Placental pericyte (primary cell): ENCODE measurements at places on chromosomes 3 and 15. TPM values are rescaled to one million over a fixed set of nuclear protein-coding genes. Genes with fewer than 3 reads are reported as not detected.

The SLC30A4 gene
- total RNA-seq, result 9.8 and 11.6 TPM in 2 replicates

The GUCA1C gene
- total RNA-seq, result not detected in 2 replicates

The GOLGA8J gene
- not detected in 2 replicates for total RNA-seq

The ADAMTS7 gene
- total RNA-seq, result 7.7 and 18.8 TPM in 2 replicates

The CISH gene
- total RNA-seq, result 0.72 and 2.0 TPM in 2 replicates

The ZNF660 gene
- total RNA-seq, result 1.7 and 1.8 TPM in 2 replicates

The TMEM207 gene
- total RNA-seq, result not detected in 2 replicates

The RCCD1 gene
- 5.9 and 16.0 TPM in 2 replicates for total RNA-seq

The SPTBN5 gene
- total RNA-seq, result 0.44 and 2.4 TPM in 2 replicates

The APPL1 gene
- total RNA-seq, result 18.8 and 55.5 TPM in 2 replicates

The GFM1 gene
- total RNA-seq, result 38.5 and 71.9 TPM in 2 replicates

The DGKG gene
- total RNA-seq, result 1.5 and 2.4 TPM in 2 replicates

The HRG gene
- total RNA-seq, result not detected in 2 replicates

The CLRN1 gene
- total RNA-seq, result not detected in 2 replicates

The HEG1 gene
- total RNA-seq, result 93.2 and 370 TPM in 2 replicates

The ACAD9 gene
- total RNA-seq, result 45.1 and 50.5 TPM in 2 replicates

The STRA6 gene
- total RNA-seq, result 33.3 and 99.9 TPM in 2 replicates

The TRIM42 gene
- total RNA-seq, result not detected in 2 replicates

The MAGEL2 gene
- total RNA-seq, result under 0.01 TPM in 2 replicates

The C2CD4B gene
- under 0.01 TPM in 1 of 2 replicates, not detected in the other for total RNA-seq

The SLITRK3 gene
- total RNA-seq, result under 0.01 TPM in 1 of 2 replicates, not detected in the other

The FAM81A gene
- 0.29 TPM in 1 of 2 replicates, not detected in the other for total RNA-seq

The ARHGEF26 gene
- total RNA-seq, result 5.5 and 6.0 TPM in 2 replicates

The STAG1 gene
- 38.3 and 48.5 TPM in 2 replicates for total RNA-seq

The EPB42 gene
- not detected in 2 replicates for total RNA-seq

The TUSC7 gene
- not detected in 2 replicates for total RNA-seq

The HCLS1 gene
- total RNA-seq, result 3.1 and 5.3 TPM in 2 replicates

The MINDY4B gene
- total RNA-seq, result not detected in 2 replicates

The TMEM212 gene
- not detected in 2 replicates for total RNA-seq
